8988T (cell line): ENCODE measurements at places on chromosomes 5 and 9.

- DNase-seq: no peak
These were observed 208.7 kb downstream of the CRB2 start for GRCh38 chr9:123564652-123565051.

GRCh38 chr9:109604131-109604530, 106.0 kb upstream of the PTPN3 start:
- DNase-seq: no peak

GRCh38 chr5:15001517-15001916, 129.9 kb upstream of the ANKH start:
- no peak for DNase-seq

- no peak for DNase-seq
These were observed 6.2 kb downstream of the CD180 start for GRCh38 chr5:67190410-67190809.

- DNase-seq: no peak
These were observed 55.3 kb downstream of the IL33 start for GRCh38 chr9:6270896-6271295.

DNA sequence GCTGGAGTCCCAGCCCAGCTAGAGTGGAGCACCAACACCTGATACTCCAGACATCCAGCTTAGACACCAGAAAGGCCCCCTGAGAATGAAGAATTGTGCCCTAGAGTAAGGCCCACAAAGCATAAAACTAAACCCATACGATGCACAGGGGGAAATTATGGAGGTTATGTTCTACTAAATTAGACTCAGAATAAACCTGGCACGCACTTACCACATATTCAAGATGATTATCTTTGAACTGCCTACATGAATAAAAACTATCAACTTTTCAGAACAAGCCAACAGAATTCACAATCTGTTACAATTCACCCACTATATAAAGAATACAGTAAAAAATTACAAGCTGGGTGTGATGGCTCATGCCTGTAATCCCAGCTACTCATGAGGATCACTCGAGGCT, 168.5 kb downstream of the CPLANE1 start:
- no peak for DNase-seq

DNA sequence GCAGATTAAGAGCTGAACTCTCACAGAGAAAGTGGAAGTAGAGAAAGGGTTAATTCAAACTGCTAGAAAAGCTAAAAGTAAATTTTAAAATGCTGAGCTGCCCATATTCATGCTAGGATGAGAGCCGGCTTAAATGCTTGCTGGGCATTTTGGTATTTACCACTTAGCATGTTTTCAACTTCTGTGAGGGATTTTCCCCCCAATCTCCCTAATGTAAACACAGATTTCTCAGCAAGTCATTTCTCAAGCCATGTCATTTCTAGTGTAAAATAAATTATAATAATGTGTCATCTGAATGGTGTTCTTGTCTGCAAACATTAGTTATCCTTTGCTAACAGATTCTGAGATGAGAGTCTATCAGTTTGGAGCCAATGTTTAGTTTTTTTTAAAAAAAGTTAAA, 22.3 kb downstream of the RPS23 start:
- DNase-seq: no peak

GRCh38 chr9:18761742-18762300, 271.2 kb downstream of the SAXO1 start:
- DNase-seq: no peak

DNA sequence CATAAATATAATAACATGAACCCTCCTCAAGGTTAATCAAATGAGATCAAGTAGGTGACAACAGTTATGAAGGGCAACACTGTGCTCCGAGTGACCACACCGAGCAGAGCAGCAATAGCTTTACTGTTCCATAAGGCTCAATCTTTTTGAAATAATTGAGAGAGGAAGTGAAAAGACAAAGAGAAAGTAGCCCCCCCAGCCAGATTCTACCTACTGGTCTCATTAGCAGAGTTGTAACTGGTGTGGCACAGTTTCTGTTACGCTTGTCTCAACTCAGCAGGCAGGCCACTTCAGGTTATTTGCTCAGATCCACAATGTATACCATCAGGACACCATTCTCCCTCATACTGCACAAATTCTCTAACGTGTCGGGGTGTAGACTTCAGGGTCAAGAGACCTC, 14.0 kb downstream of the PRUNE2 start:
- no peak for DNase-seq

GRCh38 chr5:53378590-53379247, 101.7 kb upstream of the FST start:
- no peak for DNase-seq

DNA sequence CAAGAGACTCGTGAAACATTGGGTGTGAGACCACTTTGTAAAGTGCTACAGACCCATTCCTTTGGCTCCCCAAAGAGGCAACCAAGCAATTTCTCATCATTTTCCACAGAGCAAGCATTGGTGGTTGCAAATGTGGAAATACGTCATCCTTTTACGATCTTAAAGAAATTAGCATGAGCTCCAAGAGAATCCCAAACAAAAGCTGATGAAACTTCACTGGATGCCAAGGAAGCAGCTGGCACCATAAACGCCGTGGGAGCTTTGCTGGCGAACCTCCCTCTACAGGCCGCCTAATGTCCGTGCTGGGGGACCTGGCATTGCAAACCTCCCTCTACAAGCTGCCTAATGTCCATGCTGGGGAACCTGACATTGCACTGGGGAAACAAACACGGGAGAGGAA, 432.4 kb downstream of the ACTL7B start:
- no peak for DNase-seq

DNA sequence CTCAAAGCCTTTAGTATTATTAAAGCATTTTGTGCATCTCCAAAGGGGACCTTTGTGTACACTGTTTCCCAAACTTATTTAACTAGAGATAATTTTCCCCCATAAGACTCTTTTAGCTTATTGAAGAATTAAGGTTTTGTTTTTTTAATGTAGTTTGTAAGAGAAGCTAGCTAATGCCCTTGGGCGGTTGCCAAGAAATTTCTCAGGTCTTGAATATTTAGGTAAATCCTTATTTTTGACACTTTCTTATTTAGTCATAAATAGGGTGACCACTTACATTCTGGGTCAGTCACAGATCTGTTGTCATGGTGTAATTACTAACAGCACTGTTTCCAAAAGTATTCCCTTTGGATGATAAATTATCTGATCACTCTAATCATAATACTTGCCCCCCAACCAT, 27.2 kb downstream of the TNFAIP8 start:
- DNase-seq: no peak

DNA sequence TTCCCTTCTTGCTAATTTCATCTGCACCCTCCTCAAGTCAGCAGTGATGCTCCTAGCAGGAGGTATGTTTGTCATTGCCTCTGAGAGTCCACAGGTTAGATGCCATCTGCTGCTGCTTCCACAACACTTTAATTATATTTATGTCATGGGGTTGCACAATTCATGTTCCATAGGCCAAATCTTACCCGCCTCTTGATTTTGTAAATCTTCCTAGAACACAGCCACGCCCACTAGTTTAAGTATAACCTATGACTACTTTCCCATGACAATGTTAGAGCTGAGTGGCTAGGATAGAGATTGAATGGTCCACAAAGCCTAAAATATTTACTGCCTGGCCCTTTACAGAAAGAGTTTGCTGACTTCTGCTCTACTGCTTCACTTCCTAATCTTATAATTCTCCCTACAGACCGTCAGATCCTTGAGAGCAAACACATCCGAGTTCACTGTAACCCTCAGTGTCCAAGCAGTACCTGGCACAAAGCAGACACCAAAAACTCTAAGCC, 21.1 kb downstream of the LIFR start:
- DNase-seq: no peak

DNA sequence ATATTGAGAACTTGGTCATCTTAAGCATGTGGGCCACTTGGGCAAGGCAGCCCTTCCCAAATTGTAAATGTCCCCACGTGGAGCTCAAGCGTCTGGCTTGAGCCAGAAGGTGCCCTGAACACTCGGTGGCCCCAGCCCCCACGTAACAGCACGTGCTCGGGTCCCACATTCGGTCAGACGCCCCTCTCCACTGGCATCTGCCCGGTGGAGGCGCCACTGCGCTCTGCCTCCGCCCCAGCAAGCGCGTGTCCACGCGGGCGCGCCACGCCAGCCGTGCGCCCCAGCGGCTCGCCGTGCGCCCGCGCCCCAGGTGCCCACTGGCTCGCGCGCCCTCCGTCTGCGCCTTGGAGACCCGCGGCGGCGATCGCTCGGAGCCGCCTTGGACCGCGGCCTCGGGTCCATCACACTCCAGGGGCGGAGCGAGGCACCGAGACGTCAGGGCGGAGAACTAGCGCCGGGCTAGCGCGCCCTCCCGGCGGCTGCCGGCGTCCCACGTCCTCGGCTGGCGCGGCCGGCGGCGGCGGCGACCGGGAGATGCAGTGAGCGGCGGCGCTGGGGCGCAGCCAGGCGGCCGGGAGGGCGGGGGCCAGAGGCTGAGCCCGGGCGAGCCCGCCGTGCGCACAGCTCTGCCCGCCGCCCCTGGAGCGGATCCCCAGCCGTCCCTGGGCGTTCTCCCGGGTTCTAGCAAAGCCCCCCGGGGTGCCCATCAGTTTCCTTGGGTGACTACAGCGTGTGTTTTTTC, at the start of gene PALM2AKAP2:
Gene PALM2AKAP2 (plus strand): TSS at position 488 of the 742 bp plus-strand sequence. CDS start 291 bp downstream, outside the sequence.
- no peak for DNase-seq

DNA sequence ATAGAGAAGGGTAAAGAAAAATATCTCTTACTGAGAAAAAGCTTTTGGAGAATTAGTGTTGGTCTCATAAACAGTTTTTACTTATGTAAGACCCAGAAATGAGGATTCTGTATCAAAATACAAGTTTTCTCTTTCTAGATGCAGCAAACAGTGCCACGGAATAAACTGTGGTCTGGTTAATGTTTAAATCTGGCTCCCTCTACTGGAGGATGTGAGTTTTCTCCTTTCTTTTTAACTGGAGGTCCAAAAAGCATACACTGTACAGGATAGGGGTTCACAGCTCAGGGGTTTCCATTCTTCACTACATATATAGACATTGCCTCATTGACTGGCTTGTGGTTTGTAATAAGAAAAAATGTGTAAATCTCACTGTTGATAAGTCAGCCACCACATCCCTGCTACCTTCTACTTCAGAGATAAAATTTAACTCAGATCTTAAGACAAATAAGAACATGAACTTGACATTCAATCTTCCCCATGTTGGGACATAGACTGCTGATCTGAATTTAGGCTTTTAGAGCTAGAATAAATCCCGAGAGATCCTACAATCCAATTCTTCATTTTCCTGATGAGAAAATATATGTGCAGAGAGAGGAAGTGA, 98.9 kb downstream of the CFAP95 start:
- no peak for DNase-seq

- no peak for DNase-seq
These were observed 52.1 kb downstream of the STRBP start for GRCh38 chr9:123216251-123216797.

DNA sequence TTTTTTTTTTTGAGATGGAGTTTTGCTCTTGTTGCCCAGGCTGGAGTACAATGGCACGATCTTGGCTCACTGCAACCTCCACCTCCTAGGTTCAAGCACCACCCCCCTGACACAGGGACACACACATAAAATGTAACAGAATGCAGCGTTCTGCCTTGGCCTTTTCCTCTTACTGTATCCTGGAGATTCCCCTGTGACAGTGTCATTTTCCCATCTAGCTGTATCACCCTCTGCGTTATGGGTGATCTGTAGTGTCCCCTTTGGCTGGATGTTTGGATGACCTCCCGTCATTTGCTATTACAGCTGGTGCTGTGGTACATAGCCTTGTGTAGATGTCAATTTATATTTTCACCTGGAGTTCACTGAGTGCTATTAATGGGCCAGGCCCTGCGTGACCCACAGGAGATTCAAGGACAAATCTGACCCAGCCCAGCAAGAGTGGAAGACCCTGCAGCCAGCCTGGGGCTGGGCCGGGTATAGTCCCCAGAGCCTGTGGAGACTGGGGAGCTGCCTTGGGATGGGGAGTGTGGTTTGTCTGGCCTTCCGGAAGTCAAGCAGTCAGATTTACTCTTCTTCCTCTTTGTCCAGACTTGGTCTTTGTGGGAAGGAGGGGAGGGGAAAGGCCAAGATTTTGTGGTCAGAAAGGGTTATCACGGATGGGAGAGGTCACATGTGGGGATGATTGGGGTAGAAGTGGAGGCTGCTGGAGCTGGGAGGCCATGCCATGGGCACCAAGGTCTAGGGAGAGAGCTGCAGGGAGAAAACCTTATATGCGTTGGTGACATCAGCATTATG, 43.6 kb downstream of the ERGIC1 start:
- DNase-seq: no peak

GRCh38 chr5:171646102-171647042, 139.2 kb upstream of the SMIM23 start:
- DNase-seq: no peak

DNA sequence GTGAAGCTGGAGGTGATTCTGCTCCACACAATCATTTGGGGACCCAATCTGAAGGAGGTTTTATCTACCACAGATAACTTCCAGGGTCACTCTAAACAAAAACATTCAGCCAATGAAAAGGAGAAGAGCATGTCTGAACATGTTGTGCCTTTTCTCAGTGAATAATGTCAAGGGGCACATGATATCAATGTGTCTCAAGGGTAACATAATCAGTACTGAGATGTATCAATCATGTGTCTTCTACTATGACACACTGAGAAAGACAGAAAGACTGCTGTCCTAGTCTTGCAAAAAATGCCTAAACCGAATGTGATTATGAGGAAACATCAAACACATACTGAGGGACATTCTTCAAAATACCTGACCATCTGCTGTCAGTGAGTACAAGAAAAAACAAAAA, 25.4 kb upstream of the RASA1 start:
- DNase-seq: no peak

DNA sequence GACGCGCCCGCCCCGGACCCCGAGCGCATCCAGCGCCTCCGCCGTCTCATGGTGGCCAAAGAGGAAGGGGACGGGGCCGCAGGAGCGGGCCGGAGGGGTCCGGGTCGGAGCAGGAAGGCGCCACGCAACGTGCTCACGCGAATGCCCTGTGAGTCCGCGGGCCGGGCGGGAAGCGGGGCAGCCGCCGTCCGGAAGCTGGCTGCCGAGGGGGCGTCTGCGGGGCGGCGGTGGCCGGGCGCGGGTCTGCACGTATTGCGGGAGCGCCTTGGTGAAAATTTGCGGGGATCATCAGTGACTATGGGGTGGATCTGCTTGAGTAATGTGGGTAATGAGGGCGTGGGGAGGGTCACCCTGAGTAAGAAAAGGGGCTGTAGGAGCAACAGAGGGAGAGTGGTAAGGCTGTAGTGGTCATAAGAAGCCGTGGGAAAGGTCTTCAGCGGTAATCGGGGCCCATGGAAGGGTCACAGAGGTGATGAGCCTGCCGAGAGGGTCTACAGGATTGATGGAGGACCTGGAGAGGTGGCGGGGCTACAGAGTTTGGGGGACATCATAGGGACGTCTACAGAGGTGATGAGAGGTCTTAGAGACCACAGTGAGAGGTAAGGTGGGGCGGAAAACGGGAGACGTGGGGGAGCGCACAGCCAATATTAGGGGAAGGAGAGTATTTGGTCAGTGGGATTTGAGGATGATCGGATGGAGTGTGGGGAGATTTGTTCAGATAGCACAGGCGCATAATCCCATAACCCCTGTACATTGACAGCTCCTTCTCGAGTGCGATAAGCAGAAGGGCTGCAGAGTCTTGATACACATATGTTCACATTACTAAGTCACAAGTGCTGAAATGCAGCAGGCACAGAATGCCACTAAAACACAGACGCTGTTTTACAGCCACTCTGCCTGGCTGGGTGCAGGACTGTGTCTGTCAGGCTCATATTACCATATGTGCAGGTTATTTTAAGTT, 819 bp downstream of the LSM11 start:
- peak; percentile 23 for DNase-seq

- no peak for DNase-seq
These were observed 4.3 kb downstream of the ANP32B start for GRCh38 chr9:97987487-97987886.
